Spinal cord (tissue), 10 donors: ENCODE measurements at places on chromosomes 1 and 21.
A peak's percentile ranks its signal among the peaks of the same experiment; 100 is the strongest.

DNA sequence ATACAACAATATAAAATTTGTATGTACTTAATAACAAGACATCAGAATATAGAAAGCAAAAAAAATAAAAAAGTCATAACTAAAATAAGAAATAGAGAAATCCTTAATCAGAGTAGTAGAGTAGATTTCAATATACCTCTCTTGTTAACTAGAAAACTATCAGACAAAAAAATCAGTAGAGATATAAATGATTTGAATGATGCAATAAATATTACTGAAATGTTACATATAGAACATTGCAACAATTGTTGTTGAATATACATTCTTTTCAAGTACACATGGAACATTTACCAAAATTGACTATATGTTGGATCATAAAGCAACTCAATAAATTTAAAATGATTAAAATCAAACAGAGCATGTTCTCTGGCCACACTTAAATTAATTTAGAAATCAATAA is 31.9 kb upstream of the ADAR start:
- no peak for DNase-seq

DNA sequence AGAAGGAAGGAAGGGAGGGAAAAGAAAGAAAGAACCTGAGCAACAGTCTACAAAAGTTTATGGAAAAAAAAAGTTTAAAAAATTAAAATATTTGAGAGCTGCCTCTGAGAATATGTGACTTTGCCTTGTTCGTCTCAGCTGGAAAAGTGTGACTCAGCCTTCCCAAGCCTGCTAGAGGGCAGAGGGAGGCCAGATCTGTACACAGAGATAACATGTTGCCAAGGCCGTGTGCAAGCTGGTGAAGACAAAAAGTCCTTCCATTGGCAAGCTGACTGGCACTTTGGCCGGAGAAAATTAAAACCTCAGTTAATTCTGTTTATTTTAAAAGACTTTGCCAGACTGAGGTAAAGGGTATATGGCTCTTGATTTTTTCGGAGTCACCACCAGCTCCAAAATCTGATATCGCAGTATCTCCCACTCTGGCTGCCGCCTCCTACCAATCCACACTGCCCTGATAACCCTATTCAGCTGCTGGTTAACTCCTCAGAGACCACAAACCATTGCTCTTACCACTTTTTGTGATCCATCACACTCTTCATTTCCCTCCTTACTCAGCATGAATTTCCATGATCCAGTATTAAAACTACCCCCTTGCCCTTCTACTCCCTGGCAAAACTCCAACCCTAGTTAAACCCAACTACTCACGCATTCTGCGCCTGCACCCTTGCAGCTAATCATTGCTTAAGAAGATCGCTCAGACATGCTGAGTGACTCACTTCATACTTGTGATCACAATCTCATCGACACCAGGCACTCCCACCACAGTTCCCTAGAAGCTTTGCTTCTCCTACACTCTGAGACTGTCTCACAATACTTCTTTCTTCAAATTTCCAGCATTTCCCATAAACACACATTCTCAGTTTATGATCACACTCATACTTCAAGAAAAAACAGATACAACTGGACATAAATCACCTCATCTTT is 5.7 kb upstream of the PPP1R15B start:
- no peak for DNase-seq

GRCh38 chr1:201795066-201795465 is 33.9 kb upstream of the IPO9 start:
- DNase-seq = no peak

- no peak for DNase-seq
Observed at GRCh38 chr1:202706851-202707250, 3.4 kb downstream of the SYT2 start.

DNA sequence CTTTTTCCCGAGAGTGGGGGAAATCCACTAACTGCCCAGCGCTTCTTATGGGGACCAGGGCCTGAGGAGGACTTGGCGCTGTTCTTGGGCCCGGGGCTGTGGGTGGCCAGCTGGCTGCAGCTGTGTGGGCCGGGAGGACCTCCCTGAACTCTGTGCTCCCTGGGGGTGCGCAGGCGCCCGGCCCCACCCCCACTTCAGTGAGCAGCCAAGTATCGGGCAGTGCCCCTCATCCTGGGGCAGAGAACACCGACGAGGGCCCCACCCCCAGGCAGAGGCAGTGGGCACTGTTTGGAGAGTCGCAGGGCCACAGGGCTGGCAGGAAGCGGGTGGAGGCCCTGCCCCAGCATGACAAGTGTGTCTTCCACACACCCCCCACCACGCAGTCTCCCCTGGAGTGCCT is 32.5 kb upstream of the SLC19A1 start:
- DNase-seq = no peak

- DNase-seq = no peak
Observed at GRCh38 chr1:31714442-31715086, 10.7 kb upstream of the COL16A1 start.

GRCh38 chr1:205785446-205785845 is 10.2 kb upstream of the RAB29 start:
- DNase-seq = no peak

DNA sequence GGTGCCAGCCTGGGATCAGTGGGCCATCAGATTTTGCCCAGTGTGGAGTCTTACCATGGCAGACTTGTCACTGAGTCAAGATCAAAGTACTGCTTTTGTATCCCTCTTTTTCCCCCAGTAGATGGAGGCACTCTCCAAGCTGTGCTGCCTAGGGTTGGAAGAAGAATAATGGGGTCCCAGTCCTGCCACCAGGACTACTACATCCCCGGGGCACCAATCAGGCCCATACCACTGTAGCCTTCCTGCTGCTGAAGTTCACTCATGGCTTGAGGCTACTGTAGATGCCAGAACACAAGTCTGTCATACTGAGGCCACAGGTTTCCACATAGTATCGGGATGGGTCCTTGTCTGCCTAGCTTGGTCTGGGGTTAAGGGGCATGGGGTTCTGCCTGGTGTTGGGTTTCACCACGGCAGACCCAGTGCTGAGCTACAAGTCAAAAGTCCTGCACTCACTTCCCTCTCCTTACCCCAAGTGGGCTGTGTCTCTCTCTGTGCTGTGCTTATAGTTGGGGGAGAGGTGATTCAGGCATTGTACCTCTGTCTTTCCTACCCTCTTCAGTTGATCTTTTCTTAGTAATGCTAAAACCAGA is 53.4 kb downstream of the PKN2 start:
- DNase-seq = no peak

DNA sequence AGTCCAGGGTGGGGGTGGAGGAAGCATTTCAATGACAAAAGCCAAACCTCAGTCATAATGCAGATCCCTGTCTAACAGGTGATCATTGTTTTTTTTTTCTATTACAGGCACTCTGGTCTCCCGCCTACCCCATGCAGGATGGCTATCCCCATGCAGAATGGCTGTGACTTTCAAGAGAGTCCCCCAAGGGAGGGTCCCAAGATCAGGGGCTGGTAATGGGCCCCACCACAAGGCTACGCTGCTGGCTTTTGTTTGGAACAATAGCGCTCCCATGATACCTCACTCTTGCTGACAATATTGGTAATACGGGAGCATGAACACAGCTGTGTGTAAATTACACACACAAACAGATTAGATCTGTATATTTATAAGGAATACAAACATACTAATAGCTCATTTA is 119.4 kb downstream of the SLC45A1 start:
- peak; percentile 80 for DNase-seq
